ENCODE measurements at places on chromosomes 12 and 14.
A peak's percentile ranks its signal among the peaks of the same experiment; 100 is the strongest.

- no peak for DNase-seq
Observed at GRCh38 chr14:67926821-67927220, 107.2 kb downstream of the RAD51B start.

DNA sequence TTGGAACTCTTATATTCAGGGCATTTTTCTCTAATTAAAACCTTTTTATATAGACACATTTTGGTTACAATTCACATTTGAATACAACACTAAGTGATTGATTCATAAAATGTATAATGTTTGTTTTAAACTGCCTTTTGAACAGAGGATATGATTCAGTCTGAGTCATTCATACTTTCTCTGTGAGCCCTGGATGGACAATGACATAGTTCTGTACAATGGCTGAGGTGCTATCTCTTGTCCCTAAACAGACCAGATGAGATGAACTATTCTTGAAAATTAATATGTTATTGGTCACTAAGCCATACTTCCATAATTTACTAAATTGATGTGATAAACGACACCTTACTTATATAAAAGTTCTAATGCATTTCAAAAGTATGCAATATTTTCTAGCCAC lies 199.7 kb upstream of the ATXN7L3B start:
- no peak for DNase-seq

DNA sequence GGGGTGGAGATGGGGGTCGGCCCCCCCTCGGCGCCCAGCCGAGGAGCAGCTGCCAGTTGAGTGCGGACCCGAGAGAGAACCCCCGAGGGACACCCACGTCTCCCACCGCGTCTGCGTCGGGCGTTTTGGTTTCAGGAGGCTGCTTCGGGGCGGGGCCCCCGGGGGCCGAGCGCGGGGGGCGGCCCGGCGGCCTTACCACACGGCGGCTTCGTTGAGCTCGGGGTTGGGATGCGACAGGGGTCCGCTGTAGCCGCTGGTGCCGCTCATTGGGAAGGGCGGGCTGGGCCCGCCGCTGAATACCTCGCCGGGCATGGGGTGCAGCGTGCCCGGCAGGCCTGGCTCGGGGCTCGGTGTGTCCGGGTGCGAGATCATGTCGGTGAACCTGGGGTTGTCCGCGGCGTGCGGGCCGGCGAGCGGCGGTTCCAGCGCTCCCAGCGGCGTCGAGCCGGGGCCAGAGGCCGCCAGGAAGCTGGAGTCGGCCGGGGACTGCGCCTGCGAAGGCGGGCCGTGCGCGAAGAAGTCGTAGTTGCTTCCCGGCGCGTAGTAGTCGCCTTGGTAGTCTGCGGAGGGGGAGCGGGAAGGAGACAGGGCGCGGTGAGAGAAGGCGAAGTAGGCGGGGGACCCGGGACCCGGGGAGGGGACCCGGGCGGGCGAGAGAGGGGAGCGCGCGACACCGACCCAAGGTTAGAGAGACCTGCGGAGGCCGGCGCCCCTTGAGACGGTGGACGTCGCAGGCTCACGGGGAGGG lies 8.5 kb downstream of the LHX5 start:
- DNase-seq, result no peak

GRCh38 chr12:130627175-130627574 lies 88.9 kb downstream of the RIMBP2 start:
- DNase-seq, result no peak

- DNase-seq, result no peak
Observed at GRCh38 chr14:91129261-91129660, 15.4 kb downstream of the DGLUCY start.

GRCh38 chr12:124623344-124624035 lies 56.1 kb upstream of the NCOR2 start:
- DNase-seq, result no peak

GRCh38 chr12:70540996-70541395 lies 96.2 kb downstream of the PTPRB start:
- DNase-seq, result no peak

DNA sequence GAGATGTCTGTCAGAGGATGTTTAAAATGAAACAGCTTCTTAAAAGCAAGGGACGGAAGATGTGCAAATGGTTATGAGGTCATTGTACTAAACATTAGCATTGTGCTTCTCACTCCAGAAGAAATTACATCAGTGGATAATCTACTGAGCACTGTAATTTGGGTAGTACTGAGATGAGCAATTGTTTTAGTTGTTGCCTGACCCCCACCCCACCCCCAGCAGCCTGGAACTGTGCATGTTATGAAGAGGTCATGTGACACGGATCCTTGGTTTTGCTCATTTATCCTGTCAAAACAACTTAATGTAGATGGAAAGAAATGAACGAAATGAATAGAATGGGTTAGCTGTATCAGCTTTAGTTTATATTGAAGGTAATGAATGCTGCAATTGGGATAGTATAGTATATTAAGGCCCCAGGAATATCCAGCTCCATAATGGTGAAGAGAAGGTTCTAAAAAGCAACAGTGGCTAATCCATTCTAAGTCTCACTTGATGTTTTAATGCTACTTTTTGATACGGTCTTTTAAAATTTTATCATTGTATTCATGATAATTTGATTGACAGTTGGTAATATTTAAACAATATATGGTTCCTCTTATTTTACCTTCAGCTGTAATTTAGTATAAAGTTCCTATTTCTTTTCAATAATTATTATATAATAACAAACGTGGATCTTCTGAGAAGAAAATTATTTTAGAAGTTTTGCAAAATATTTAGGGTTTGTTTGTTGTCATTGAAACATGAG lies 58.5 kb downstream of the WNK1 start:
- peak; percentile 62 for DNase-seq

GRCh38 chr14:102822311-102822863 lies 45.1 kb downstream of the TRAF3 start:
- no peak for DNase-seq

- DNase-seq, result no peak
Observed at GRCh38 chr14:99137001-99137700, 134.8 kb downstream of the BCL11B start.

DNA sequence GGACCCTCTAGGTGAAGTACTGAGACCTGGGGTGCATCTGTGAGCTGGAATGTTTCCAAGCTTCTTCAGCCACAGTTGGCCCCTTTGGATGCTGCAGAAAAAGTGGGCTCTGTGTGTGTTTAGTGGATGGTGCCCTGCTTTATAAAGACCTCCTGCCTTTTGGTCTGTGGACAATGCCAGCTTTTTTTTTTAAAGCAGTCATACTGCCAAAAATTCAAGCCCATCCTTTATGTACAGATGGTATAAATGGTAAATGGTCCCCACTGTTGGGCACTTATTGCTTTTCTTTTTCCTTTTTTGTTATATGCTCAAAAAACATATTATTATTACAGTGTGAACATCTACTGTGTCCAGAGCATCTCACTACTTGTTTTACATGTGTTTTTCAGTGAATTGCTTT lies 81.1 kb downstream of the SMOC1 start:
- no peak for DNase-seq

DNA sequence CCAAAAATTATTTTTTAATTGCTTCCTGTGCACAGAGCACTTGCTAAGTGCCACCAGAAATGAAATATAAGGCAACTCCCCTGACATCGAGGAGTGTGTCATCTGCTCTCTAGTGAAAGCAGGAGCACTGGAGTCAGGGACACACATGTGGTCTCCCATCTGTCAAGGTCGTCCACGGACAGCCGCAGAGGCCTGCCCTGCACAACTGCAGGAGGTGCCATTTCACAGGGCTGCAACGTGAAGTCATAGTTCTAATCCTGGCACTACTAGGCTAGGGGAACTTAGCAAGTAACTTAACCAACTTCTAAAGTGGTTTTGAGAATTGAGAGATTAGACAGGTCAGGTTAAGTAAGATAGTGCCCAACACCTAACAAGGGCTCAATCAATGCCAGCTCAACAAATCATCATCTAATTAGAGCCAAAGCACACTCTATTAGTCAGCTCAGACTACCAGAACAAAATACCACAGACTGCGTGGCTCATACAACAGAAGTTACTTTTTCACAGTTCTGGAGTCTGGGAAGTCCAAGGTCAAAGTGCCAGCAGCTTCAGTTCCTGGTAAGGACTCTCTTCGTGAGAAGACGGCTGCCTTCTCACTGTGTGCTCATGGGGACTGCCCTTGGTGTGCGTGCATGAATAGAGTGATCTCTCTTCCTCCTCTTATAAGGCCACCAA lies 30.7 kb downstream of the FOXN3 start:
- DNase-seq, result no peak

DNA sequence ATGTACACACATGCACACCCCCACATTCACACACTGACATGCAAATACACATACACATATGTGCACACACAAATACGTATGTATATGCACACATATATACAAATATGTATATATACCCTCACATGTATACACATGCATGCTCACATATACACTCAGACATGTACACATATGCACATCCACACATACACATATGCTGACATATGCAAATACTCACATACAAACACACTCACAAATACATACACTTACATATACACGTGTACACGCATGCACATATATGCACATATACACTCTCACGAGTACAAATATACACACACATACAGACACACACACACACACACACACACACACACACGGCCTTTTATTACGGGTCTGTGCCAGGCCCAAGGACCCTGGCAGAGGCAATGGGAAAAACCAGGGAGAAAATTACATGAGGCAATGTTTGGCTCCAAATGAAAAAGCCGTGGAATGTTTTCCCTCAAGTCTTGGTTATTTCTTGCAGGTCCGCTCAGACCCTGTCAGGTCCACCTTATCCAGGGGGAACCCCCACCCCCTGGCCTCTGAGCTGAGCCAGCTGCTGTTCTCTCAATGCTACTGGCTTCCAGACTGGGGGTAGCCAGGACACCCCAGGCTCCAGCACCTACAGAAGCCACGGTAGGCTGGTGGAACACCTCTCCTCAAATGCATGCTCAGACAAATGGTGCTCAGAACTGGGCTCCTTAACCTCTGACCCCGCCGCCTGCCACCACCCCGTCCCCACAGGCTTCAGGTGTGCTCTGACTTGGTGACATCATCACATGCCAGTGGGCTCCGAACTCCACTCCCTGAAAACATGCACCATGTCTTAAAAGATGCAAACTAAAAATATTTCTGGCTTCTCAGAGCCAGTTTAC lies 54.7 kb downstream of the BCL11B start:
- DNase-seq, result no peak

GRCh38 chr12:119208626-119209061 lies 29.9 kb downstream of the HSPB8 start:
- no peak for DNase-seq

DNA sequence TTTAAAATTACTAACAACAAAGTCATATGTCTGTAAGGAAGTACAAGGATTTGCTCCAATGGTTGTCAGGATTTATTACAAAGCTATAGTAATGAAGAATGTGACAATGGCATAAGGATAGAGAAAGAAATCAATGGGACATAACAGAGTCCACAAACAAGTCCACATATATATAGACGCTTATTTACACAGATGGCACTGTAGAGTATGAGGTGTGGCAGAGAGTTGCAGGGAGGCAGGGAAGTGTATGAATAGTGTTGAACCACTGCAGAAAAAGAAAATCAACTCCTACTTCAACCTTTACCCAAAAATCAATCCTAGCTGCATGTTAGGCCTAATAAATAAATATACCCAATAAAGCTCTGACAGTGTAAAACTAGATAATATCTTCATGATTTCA lies 21.3 kb downstream of the SOS2 start:
- DNase-seq, result no peak

DNA sequence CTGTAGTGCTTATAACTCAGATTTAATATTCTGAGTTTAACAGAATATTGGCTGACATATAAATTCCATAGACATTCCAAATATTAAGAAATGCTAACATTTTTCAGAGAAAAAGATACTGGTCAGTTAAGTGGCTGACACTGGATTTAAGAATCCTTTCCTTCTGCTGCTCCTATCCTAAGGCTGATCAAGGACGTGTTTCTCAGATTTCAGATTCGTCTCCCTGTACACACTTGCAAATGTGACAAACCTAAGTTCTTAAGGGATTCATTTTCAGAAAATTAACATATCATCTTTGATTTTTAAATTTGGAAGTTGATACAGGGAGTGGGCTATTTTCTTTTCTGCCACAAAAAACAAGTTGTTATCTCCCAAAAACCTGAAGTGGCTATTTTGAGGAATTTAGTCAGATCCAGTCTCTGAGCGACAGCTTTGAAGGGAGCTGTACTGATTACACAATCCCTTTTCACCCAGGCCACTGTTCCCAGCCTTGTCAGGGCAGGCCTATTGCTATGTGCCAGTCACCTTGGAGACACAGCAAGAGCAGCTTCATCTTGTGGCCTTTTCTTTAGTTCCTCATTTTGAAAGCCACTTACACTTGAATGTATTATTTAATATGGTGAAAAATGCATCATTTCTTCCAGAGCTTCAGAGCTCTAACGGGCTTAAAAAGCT lies 370.6 kb downstream of the KCNH5 start:
- DNase-seq, result no peak

GRCh38 chr12:124301084-124301654 lies 6.3 kb downstream of the RFLNA start:
- no peak for DNase-seq

- DNase-seq, result no peak
Observed at GRCh38 chr12:30624009-30624408, 71.7 kb downstream of the IPO8 start.

DNA sequence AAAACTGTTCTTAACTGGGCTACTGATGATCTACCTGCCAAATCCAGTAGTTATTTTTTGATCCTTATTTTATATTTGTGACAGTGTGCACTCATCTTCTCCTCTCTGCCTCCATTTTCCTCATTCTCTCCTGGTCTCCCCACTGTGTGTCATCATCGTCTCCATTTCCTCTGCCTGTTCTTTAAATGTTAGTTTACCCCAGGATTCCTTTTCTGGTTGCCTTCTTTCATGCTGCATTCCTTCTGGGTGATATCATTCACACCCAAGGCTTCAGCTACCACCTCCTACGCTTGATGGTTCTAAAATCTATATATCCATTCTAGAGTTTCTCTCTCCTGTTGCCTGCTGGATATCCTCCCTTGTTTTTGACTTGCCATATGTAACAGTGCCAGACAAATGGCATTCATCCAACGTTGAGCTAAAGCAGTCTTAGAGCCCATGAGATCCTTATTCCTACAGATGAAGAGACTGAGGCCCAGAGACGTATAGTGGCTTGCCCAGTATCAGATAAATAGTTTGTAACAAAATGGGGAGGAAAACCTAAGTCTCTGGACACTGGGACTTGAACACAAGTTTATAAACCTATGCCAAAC lies 109.5 kb downstream of the DIP2B start:
- no peak for DNase-seq

- no peak for DNase-seq
Observed at GRCh38 chr12:120228041-120228290, 27.1 kb upstream of the RPLP0 start.

DNA sequence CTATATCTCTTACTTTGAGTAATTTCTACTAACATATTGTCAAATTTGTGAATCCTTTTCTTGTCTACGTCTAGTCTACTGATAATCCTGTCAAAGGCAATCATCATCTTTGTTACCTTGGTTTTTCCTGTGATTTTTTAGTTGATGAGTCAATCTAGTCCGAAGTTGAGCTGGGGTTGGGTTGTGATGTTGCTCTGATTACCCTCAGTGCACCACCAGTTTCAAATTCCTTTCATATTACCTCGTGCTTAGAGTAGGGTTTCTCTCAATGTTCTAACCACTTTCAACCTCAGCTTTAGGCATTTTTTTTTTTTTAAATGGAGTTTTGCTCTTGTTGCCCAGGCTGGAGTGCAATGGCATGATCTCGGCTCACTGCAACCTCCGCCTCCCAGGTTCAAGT lies 186.8 kb downstream of the BTG1 start:
- DNase-seq, result no peak
